ENCODE measurements at places on chromosomes 4 and X. TPM values are rescaled to one million over a fixed set of nuclear protein-coding genes. Genes with fewer than 3 reads are reported as not detected.

Gene PI4K2B
- 11.8 TPM for total RNA-seq

DNA sequence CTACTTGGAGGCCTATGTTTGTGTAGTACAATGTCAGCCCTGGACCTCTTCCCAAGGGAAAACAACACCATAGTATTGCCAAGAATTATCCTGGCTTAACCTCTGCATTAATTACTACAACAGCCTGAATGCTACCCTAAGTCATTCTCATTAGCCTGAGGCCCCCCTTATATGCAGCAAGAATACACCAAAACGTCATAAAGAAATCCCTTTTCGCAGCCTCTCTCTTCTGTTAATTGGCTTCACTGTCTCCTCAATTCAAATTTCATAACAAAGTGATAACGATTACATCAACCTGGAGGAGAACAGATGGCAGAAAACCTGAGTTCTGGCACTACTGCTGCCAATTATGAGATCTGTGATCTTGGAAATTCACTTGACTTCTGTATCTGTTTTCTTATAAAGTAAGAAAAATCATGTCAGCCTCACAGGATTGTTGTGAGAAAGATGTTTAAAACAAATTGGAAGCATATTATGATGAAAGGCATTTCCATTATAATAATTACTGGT, 1663.1 kb downstream of the STIM2 start:
- no peak for DNase-seq

Gene ZNF630
- 3.3 TPM for total RNA-seq

GRCh38 chr4:152458801-152459302, 77.0 kb downstream of the FBXW7 start:
- DNase-seq, result no peak

DNA sequence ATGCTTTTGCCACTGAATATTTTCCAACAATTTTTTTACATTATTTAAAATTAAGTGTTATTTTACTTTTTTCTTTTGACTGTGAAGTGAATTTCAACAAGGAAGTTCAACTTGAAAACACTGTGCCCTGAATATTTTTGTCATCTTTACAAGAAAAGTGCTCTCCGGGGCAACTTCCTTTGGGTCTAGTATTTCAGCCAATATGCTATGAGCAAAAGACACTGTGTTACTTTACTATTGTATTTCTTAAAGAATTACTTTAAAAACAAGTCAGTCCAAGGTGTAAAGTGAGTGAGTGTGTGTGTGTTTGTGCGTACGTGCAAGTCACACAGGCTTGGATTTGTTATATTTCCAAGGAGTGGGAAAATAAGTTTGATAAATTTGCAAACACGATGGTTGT, 7.6 kb upstream of the USP53 start:
- no peak for DNase-seq

Gene SOWAHB
- 5.0 TPM for total RNA-seq

GRCh38 chrX:119118780-119119395, 8.7 kb downstream of the KIAA1210 start:
- DNase-seq, result no peak

GRCh38 chr4:172942840-172943239, 225.8 kb upstream of the GALNT7 start:
- DNase-seq, result no peak

Data from kidney (tissue), 22 donors.